ENCODE measurements at places on chromosomes 12 and 14.

GRCh38 chr14:69726761-69727511 is 40.0 kb upstream of the SRSF5 start:
- peak; percentile 58 for DNase-seq

- no peak for DNase-seq
These were observed 852.6 kb downstream of the LRFN5 start for GRCh38 chr14:42459171-42459685.

- no peak for DNase-seq
These were observed 24.3 kb downstream of the VEZT start for GRCh38 chr12:95241761-95242506.

- no peak for DNase-seq
These were observed 113.4 kb downstream of the LGMN start for GRCh38 chr14:92635031-92635430.

- no peak for DNase-seq
These were observed 137.4 kb downstream of the SLC16A7 start for GRCh38 chr12:59733200-59733599.

DNA sequence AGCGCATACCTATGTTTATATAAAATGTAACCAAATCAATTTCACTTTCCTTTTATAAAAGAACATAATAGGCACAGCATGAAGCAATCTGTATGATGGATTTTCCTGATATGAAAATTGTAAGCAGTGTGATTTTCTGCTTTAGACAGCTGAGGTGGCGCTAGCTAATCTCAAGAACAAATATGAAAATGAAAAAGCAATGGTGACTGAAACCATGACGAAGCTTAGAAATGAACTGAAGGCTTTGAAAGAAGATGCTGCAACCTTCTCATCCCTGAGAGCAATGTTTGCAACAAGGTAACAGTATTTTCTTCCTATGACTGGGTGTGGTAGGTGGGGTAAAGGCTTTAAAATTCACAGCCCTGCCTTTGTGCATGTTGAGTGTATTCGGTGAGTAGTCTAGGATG is 65.0 kb upstream of the FGD4 start:
- no peak for DNase-seq

GRCh38 chr12:6914246-6914946 is at the start of gene ENO2:
TSS of gene ENO2 (plus strand) at chr12:6914580. CDS start at chr12:6915833, 1,253 bp downstream.
- peak; percentile 44 for DNase-seq

GRCh38 chr12:19243551-19243950 is 114.0 kb downstream of the PLEKHA5 start:
- DNase-seq, result no peak

- no peak for DNase-seq
These were observed 120.8 kb downstream of the DNAI7 start for GRCh38 chr12:25074113-25074512.

- no peak for DNase-seq
These were observed 1004.2 kb upstream of the SEL1L start for GRCh38 chr14:82537831-82538230.

- no peak for DNase-seq
These were observed 62.6 kb upstream of the SRSF5 start for GRCh38 chr14:69704319-69704718.

- DNase-seq, result no peak
These were observed 5.0 kb upstream of the FBRSL1 start for GRCh38 chr12:132484891-132485441.

- no peak for DNase-seq
These were observed 2.0 kb downstream of the MGP start for GRCh38 chr12:14883686-14884085.

- no peak for DNase-seq
These were observed 56.2 kb downstream of the PPHLN1 start for GRCh38 chr12:42382013-42382696.

- no peak for DNase-seq
These were observed 40.8 kb upstream of the CSRP2 start for GRCh38 chr12:76919383-76920171.

DNA sequence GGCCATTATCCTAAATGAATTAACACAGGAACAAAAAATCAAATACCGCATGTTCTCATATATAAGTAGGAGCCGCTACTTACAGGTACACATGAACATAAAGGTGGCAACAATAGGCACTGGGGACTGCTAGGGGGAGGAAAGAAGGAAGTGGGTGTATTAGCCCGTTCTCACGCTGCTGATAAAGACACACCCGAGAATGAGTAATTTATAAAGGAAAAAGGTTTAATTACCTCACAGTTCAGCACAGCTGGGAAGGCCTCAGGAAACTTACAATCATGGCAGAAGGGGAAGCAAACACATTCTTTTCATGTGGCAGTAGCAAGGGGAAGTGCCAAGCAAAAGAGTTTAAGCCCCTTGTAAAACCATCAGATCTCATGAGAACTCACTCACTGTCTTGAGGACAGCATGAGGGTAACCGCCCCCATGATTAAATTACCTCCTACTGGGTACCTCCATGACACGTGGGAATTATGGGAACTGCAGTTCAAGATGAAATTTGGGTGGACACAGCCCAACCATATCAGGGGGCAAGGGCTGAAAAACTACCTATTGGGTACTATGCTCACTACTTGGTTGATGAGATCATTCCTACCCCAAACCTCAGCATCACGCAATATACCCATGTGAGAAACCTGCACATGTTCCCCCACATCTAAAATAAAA is 16.4 kb upstream of the MIA2 start:
- no peak for DNase-seq

DNA sequence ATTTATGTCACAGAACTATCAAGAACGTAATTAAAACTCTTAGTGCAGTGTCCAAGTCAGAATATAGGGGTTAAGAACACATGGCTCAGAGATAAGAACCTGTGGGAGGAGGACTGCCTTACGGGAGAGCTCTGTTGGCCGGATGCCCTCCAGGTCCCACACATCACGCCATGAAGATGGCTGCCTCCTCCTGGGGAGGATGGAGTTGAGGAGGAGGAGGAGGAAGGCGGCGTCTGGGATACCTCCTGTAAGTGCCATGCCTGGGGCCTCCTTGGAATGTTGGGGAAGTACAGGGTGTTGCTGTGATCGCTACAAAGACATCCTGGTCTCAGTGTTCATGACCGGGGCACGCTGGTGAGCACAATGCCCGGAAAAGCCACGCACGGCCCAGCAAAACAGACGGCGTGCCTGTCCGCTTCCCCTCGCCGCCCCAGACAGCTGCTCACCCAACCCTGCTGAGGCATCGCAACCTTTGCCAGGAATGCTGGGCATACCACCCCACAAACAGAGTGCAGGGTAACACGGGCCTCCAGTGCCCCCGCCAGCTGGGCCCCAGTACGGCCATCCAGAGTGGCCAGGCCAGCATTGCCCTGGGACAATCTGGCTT is 28.7 kb upstream of the CD9 start:
- no peak for DNase-seq

DNA sequence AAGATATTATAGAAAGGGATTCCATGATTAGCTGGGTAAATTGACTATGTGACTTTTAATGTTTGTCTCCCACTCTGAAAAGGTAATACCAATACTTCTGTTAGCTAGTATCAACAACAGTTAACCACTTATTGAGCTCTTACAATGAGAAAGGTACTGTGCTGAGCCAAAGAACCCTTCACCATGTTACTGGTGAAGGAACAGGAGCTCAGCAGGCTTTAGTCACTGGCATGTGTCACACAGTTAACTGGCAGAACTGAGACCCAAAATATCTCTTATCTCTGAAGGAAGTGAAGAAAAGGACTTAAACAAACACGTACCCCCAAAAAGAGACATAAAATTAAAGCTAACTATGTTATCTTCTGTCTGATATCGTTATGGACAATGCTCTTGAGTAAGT is 170.6 kb downstream of the MED13L start:
- DNase-seq, result no peak

DNA sequence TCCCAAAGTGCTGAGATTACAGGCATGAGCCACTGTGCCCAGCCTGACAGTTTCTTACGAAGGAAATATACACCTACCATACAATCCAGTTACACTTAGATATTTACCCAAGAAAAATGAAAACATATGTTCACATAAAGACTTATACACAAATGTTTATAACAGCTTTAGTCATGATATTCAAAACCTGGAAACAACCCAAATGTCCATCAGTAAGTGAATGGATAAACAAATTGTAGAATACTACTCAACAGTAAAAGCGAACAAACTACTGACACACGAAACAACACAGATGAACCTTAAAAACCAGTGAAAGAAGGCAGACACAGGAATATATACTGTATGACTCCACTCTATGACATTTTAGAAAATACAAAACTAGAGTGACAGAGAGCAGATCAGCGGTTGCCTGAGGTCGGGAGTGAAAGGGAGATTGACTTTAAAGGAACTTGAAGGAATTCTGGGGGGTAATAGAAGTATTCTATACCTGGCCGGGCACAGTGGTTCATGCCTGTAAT is 83.6 kb downstream of the SPRING1 start:
- DNase-seq, result no peak

DNA sequence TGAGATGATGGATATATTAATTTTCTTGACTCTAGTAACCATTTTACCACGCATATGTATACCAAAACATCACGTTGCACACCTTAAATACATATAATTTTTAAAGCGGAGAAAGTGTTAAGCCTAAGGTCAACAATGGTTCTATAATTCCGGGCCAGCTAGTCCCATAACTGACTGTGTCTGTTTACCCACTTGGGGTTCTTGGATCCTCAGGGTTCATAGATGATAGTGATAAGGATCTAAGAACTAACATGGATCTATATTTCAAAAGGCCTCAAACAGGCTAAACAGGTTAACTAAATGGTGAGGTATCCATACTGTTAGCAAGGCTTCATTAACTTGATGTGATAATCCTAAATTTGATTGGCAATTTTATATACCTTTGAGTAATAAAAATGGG is 9.8 kb downstream of the SLC38A1 start:
- no peak for DNase-seq

All from GDM1 (cell line).